ENCODE measurements at places on chromosomes 16 and 17.

DNA sequence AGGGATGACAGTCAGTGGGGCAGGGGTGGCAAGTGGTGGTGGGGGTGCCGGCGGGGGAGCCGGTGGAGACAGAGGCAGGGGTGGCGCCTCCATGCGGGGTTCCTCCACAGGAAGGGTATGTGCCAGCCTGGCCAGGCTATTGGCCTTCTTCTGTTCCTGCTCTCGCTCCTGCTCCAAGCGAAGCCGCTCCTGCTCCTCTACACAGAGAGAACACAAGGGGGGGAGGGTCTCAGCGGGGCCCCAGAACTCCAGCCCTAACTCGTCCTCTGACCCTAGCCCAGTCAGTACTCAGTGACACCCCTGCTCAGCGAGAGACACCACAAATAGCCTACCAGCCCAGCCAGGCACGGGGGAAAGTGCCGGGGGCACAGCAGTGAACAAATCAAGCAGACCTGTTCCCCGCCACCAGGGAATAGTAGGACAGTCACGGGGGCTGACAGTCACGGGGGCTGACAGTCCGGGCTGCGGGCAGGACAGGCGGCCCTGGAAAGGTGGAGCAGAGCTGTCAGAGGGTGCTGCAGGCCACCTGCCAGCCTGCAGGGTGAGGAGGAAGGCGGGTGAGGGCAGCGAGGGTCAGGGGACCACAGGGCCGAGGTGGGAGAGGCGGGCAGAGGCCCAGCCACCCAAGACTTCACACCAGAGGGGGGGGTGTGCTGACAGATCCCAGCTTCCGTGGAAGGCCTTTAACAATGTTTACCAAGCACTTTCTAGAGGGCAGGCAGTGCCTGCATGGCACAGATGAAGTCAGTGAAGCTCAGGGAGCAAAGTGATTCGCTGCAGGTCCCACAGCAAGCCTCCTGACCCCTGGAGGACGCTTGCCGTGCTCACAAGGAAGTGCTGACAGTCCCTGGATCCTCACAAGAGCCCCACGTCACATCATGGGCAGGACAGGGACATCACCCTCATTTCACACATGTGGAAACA is 5.3 kb downstream of the MNT start:
- no peak for DNase-seq

- peak; percentile 68 for DNase-seq
Measured at GRCh38 chr16:22098405-22099255, 6.3 kb downstream of the VWA3A start.

DNA sequence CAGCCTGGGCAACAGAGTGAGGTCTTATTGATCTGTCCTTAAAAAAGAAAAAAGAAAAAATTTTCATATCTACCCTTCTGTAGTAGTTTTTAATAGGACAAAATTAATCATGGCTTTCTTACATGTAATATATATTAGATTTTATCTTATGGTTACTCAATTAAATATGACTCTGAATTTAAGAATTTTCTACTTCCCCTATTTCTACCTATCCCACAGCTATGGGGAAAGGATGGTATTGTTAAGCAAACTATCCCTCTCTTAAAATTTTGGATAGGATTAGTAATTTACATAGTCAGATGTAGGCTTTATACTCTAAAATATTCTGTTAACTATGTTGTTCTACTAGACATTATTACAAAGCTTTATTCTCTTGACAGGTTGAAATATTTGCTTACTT is 62.5 kb downstream of the NQO1 start:
- DNase-seq, result no peak

DNA sequence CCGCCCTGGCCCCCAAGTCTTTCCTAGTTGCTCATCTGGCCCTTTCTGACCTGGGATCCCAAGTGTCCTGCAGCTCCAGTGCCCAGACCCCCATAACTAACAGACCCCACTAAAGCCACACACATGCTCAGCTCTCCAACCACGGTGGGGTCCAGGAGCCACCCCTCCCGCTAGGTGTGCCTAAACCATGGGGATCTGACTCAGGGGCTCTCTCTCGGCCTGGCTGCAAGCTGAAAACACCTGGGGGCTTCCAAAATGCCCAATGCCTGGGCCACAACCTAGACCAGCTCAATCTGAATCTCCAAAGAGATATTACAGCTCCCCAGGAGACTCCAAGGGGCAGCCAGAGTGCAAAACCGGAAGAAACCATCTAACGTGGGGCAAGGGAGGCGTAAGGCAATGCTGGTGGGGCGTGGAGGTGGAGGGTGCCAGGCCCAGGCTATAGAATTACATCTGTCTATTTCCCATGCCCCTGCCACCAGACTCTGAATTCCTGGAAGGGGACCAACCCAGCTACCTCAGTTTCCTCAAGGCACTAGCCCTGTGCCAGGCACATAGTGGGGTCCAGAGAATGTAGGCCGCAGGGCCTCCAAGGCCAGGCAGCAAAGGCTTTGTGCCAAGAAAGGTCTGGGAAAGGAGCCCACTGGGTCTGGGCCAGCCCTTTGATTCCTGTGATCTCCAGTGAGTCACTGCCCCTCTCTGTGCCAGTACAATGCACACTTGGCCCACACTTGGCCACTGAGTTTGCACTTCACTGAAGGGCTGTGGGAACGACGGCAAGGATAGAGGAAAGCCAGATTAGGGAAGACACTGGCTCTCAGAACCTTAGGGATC is 3.3 kb downstream of the CD2BP2 start:
- no peak for DNase-seq

GRCh38 chr17:72987166-72987565 is 105.3 kb downstream of the SLC39A11 start:
- no peak for DNase-seq

GRCh38 chr17:79850571-79851460 is 11.6 kb upstream of the CBX4 start:
- DNase-seq, result no peak

GRCh38 chr16:53053967-53054669 is 673 bp upstream of the CHD9 start:
- DNase-seq, result no peak

GRCh38 chr16:86211800-86212199 is 298.5 kb upstream of the FOXF1 start:
- no peak for DNase-seq

- DNase-seq, result peak; percentile 88
Measured at GRCh38 chr17:44006598-44007345, 2.4 kb downstream of the NAGS start.

DNA sequence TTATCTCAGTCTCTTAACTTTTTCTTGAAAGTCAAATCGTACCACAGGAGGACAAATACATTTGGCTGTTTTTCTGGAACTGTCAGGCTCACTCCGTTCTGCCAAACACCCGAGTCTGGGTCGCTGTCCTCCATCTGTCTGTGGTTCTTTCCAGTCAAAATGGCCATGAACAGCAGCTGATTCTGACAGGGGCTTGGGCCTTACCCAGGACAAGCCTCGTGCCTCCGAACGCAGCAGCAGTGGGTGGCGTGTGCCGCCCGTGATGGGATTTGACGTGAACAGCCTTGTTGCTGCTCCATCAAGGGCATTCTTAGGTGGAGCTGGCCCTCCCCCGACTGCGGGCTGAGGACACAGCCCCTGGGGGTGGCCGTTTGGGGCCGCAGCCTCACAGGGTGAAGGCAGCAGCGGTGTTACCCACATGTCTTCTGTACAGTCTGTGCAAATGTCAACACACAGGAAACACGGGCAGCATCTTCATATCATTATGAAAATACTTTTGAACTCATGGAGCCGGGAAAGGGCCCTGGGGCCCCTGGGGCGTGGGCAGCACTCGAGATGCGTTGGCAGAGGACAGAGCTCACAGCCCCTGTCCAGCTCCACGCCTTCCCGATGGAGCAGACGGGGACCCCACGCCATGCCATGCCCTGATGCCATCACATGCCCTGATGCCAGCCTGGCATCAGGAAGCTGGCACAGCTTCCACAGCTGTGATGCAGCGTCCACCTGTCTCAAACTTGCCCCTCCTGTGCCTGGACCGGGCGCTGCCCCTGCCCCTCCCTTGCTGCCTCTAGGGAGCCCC is 8.6 kb upstream of the ACSF3 start:
- no peak for DNase-seq

GRCh38 chr16:73095142-73095820 is 47.4 kb upstream of the ZFHX3 start:
- DNase-seq, result no peak

GRCh38 chr17:30476726-30477082 is 504 bp upstream of the GOSR1 start:
- DNase-seq, result peak; percentile 12

GRCh38 chr16:683396-684070 is 601 bp downstream of the JMJD8 start:
- DNase-seq, result no peak

GRCh38 chr17:71870546-71870862 is 250.3 kb upstream of the SOX9 start:
- no peak for DNase-seq

DNA sequence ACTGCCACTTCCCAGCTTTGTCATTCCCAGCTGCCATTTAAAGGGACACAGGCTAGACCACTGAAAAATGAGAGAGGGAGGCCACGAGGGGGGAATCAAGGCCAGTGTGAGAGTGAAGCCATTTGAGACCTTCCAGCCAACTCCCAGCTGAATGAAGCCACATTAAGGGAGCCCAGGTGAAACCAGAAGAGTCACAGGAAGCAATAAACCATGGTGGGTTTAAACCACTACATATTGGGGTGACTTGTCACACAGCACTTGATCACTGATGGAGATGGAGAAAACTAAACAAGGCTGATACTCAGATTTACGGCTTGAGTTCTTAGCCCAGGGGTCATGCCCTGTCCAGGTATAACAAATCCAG is 2.8 kb upstream of the NUBP1 start:
- no peak for DNase-seq

- DNase-seq, result no peak
Measured at GRCh38 chr17:68199837-68200688, 47.8 kb upstream of the AMZ2 start.

GRCh38 chr16:19858340-19859018 is 26.2 kb downstream of the GPRC5B start:
- DNase-seq, result no peak

GRCh38 chr17:77352996-77353395 is 212.2 kb downstream of the SEC14L1 start:
- DNase-seq, result no peak

DNA sequence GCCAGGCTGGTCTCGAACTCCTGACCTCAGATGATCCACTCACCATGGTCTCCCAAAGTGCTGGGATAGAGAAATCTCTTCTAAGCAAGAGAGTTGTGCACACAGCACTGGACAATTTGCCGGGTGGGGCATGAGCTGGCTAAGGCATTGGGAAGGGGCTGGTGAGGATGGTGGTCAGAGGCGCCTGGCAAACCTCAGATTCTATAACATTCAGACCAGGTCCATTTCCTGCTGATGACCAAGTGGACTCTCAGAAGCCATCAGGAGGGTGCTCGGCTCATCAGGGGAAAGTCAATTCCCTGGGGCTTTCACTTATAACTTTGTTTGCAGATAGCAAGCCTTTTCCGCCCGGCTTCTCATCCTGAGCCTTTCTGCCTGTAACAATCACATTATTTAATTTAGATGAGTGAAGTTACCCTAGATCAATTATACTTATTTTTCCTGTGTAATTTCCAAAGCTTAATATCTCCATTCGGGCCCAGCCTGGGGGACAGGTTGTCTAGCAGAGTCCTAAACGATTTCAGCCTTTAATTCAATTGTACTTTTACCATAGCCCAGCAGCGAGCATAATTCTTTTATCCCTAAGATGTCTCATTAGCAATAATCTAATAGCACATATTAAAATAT is 15.0 kb upstream of the SLC6A2 start:
- DNase-seq, result no peak

DNA sequence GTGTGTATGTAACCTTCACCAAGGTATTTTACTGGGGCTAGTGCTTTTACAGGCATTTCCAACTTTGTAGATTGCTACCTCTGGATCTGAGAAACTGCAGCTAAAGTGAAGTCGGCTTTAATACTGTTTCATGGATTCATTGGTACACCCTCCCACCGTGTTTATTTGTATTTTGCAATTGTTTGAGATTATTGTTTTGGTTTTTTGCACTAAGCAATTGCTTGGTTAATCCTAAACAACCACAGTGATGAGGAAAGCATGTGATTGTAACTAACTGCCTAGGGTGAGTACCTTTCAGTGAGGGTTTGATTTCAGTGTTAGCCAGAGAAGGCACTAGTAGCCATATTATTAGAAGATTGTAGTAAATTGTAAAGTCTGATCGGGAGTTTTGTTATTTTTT is 3.3 kb downstream of the LUC7L3 start:
- DNase-seq, result no peak

GRCh38 chr17:22600644-22601298 is 908.4 kb downstream of the KCNJ18 start:
- no peak for DNase-seq

- no peak for DNase-seq
Measured at GRCh38 chr17:11813871-11814270, 183.4 kb downstream of the ZNF18 start.

GRCh38 chr16:74740795-74741304 is 33.8 kb downstream of the FA2H start:
- no peak for DNase-seq

DNA sequence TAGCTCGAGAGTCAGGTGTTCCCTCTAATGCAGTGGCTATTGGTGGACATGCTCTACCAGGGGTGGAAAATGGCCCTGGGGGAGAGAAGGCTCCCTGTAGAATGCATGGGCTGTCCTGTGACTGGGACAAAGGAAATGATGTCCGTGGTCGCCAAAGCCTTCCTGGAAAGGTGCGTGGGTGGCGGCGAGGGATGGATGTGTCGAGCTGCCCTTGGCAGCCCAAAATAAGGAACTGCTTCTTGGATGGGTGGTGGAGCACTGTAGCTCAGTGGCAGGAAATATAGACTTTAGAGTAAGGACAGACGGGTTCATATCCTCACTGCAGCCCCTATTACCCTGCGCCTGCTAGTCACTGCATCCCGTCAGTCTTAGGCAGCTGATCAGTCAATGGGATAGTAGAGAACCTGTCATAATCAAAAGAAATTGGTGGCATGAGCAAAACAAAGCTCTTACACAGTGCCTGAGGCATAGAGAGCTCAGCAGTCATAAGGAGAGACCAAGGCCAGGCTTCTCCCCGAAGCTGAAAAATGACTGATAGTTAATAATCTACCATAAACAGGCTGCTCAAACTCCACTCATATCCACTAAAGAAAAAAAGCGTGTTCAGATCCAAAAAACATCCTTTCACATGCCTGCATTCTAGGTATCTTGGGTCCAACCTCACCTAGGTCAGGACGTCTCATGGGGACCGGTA is 123.5 kb upstream of the PLCG2 start:
- DNase-seq, result no peak

GRCh38 chr16:85623250-85623649 is 10.1 kb downstream of the GSE1 start:
- DNase-seq, result no peak

- DNase-seq, result no peak
Measured at GRCh38 chr16:85330006-85330693, 217.9 kb upstream of the CIBAR2 start.

DNA sequence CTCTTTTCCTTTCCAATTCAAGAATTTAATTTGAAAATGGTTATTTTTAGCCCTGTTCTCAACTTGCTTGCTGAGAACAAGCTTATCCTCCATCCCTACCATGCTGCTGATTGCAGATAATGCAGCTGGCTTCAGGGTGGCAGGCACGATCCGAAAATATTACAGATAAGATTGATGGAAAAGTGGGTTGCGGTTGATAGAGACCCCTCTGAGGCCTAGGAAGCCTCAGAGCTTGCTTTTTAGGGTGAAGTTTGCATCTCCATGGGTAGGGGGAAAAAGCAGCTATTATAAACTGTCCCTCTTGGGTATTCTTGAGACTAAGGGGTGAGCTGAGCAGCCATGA is 116.5 kb upstream of the GOT2 start:
- no peak for DNase-seq
